ENCODE measurements at places on chromosomes 3 and 15. TPM values are rescaled to one million over a fixed set of nuclear protein-coding genes. Genes with fewer than 3 reads are reported as not detected.

USP50 gene
- total RNA-seq: not detected

ATP10A gene
- 8.2 TPM for total RNA-seq

KIF23 gene
- total RNA-seq: 73.7 TPM

CORO2B gene
- total RNA-seq: 3.8 TPM

FGF12 gene
- 0.37 TPM for total RNA-seq

GOLGA8T gene
- 1.3 TPM for total RNA-seq

SOX2 gene
- total RNA-seq: 0.87 TPM

TMC3 gene
- total RNA-seq: not detected

HDC gene
- total RNA-seq: not detected

LXN gene
- 116 TPM for total RNA-seq

TGM5 gene
- not detected for total RNA-seq

MTFMT gene
- total RNA-seq: 27.4 TPM

PLA2G4E gene
- not detected for total RNA-seq

GOLGA8S gene
- 0.09 TPM for total RNA-seq

Measured in A549 treated with RU486 at 1 μM for 4 hours (cell line).